ENCODE measurements at places on chromosomes 12 and 14.

GRCh38 chr14:49218436-49219092, 367.6 kb downstream of the RPS29 start:
- no peak for DNase-seq

GRCh38 chr12:91778938-91779400, 366.7 kb downstream of the BTG1 start:
- DNase-seq = peak; percentile 70

DNA sequence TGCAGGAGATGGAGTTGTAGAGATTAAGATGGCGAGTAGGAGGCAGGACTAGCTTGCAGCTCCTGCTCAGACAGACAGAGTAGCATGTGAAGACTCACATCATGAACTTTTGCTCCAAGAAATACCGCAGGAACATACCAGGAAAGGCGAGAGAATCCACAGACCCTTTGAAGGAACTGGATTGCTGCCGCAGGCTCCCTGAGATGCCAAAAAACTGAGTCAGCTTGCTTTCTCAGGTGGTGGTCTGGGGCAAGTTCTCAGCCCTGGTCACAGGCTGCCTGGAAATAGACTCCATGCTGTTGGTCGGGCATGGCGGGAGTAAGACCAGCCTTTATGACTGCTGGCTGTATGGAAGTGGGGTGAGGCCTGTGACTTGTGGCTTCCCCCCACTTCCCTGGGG, 163.6 kb upstream of the NAV3 start:
- no peak for DNase-seq

DNA sequence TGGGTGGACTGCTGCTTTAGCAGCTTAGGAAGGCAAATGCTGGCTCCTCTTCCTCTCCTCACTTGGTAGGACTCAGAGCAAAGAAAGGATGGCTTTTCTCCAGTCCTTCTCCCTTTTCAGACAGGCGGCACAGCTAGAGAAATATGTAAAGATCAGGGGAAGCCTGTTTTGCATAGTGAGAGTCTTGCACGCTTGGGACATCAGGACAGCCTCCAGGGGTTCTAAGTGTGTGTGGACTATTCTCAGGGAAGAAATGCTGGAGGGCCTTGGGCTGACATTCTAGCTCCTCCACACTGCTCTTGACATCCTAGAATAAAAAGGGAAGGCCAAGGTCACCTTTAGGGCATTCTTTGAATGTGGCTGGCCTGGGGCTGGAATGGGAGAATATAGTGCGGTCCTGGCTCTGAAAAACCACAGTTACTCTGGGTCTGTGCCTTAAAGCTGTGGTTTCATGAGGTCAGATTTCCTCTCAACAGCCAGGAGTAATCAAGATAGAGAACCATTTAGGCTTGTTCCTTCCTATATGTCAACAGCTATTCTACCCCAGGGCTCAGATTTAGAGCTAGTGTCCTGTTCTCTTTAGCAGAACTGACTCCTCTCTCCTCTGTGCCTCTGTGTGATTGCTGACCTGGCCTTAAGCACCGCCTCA, 24.3 kb downstream of the CMA1 start:
- DNase-seq = no peak

DNA sequence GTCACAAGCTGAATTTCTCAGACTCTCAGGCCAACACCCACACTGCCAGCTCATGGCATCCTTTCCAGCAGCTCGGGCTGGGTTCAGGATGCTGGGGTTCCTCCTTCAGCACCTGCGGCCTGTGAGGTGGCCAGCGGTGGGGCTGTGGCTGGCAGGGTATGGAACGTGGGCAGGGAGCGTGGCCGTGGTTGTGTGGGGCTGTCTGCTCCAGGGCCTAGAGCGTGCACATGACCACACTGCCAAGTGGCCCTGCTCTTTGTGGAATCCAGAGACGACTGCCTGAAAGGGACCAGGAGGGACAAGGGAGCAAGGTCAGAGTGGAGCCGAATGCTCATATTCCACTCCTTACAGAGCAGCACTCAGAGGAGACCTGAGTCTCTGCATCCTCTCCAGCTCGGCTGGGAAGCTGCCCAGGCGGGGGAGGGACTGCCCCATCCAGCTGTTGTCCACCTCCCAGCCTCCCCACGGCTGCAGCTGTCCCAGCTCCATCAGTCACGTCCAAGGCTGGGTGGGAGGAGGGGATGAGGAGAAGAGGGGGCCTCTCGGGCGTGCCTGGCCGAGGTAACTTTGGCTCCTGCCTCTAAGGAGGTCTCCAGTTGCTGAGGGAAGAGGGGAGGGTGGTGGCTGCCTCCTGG, 71.3 kb downstream of the TSPAN9 start:
- DNase-seq = no peak

- DNase-seq = no peak
These were observed 7.8 kb downstream of the LRRK2 start for GRCh38 chr12:40232602-40233001.

GRCh38 chr12:94073441-94074051, 74.8 kb upstream of the PLXNC1 start:
- no peak for DNase-seq

DNA sequence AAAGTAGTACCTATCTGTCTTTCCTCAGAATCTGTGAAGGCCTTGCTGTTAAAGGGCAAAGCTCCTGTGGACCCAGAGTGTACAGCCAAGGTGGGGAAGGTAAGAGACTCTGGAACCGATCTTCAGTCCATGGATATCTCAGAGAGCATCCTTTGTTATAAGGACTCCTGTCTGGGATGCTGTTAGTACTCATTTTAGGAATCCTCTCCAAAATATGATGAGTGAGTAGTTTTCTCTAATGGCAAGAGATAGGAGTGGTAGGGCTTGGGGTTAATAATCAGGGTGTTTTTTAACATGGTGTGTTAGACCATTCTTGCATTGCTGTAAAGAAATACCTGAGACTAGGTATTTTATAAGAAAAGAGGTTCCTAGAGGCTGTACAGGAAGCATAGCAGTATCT, 1.9 kb downstream of the PARP2 start:
- DNase-seq = no peak

Measured in inflammatory macrophage treated with lipopolysaccharide for 1 hour (primary cell).